ENCODE measurements at places on chromosomes 2 and 18. TPM values are rescaled to one million over a fixed set of nuclear protein-coding genes. Genes with fewer than 3 reads are reported as not detected.
A peak's percentile ranks its signal among the peaks of the same experiment; 100 is the strongest.

GRCh38 chr2:6814312-6814711, 51.4 kb downstream of the CMPK2 start:
- no peak for DNase-seq

DNA sequence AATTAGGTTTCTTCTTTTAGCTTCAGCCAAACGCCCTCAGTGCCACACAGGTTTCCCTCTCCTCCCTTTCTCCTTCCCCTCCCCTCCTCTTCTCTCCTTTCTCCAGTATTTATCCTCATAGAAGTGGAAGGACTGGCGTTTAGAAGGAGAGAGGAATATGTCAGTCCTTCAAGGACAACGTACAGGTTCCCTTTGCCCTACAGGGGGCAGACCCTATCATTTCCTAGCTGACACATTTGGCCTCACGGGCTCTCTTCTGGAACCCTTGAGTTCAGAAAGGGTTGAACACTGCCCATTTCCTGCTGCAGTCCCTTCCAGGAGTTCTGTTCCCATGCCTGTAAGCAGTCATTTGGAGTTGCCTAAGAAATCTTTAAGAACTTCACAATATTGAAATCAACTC, 46.1 kb downstream of the CDCA7 start:
- peak; percentile 9 for DNase-seq

- no peak for DNase-seq
These were observed 446.6 kb downstream of the DSC3 start for GRCh38 chr18:30595942-30596341.

DNA sequence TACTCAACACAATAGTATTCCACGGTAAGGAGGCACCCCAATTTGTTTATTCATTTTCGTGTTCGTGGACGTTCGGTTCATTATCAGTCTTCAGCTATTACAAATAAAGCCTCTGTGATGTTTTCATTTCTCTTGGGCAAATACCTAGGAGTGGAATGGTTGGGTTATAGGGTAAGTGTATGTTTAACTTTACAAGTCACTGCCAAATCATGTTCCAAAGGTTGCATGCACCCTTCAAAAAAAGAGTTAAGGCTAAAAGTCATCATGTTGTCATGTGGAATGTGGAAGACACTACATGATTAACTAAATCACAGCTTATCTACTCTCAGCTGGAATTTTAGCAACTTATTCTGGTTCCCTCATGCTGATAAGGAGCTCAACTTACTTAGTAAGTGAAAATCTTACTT, 15.8 kb downstream of the INO80C start:
- no peak for DNase-seq

- no peak for DNase-seq
These were observed 29.3 kb downstream of the BCL2 start for GRCh38 chr18:63290166-63290820.

DNA sequence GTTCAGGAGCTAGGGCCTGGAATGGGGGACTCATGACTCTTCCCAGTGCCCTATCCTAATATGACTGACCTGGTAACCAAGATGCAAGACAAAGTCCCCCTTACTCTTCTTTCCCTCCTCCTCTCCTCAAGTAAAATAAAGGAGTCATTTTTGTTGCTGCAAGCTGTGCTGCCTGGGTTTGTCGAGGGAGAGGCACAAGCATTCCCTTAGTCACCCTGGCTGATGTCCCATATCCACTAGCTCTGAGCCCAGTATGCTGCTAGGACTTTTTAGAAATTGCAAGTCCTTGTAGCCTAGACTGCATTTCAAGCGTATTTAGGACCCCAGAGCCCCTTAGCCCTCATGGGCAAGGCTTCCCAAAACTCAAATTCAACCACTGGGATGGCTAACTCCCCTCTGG, 338.5 kb upstream of the SETBP1 start:
- no peak for DNase-seq

DNA sequence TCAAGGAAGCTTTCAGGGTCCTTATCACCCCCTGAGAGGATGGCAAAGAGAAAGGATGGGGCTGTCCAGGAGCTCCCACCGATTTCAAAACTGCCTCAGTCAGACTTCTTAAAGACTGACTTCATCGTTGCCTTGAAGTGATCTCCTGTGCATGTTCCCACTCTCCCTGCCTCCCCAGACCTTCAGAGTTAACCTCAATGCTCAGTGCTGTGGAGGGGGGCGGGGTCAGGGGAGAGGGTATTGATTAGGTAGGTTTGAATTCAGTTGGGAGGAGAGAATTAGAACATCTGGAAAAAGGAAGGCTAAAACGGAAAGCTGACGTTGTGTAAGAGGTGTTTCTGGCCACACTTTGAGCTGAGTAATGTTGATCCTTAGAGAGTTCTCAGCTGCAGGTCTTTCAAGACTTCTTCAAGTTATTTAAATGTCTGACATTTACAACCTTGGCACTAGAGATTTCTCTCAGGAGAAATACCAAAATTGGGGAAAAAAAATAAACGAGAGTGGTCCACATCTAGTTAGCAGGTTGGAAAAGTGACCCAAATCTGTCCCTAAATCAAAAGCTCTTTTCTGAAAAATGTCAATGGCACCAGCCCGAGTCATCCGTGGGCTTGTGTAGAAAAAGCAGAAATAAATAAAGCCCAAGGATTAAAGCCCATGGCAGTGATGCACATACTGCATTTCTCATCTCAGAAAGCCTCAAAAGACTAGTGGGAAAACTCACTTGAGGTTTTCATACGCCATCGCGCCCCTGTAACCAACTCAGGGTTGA, 134.7 kb upstream of the EPAS1 start:
- DNase-seq, result no peak

Gene ACMSD
- total RNA-seq, result not detected

DNA sequence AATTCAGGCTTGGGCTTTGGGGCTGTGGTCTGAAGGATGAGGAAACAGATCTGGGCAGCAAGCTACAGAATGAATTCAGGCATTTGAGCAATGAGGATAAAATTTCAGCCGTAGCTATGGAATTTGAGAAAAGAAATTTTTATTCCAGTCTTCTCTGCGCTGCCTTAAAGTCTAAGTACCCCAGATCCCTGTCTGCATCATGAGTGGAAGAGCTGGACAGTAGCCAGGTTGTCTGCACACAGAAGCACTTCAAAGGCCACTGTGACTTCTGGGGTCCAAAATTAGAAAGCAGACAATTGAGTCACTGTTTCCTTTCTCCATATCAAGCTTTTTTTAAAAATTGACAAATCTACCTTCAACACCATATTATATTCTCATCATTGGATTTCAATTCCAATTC, 787.6 kb upstream of the GCFC2 start:
- no peak for DNase-seq

DNA sequence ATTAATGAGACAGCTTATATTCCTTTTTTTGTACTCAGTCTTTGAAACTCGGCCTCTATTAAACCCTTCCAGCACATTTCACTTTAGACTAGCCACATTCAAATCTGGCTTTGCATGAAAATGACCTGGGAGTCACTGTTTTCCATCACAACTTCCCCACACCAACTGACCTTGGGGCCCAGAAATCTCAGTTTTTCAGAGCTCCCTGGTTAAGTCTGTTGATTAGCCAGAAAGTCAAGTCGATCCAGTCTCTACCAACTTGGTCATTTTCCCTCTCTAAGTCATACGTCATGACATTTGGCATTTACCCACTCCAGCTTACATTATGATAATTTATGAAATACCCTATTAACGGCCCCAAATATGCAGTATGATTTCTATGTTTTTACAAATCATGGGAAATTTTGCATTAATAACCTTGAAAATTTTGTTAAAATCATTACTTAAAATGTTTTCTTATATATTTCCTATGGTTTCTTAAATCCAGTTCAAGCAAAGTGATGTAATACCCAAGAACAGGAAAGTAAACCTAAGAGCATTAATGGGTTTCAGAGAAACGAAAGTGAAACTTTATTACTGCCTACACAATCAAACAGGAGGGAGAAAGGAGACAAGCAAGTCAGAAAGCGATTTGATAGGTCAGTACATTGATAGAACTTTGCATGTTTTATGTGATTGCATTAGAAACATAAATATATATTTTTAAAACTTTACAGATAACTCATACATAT, 77.1 kb downstream of the SPATS2L start:
- no peak for DNase-seq

- no peak for DNase-seq
These were observed 103.6 kb upstream of the LYPD6 start for GRCh38 chr2:149226790-149227189.

All from activated naive CD4-positive, alpha-beta T cell treated with anti-CD3 and anti-CD28 coated beads for 36 hours (primary cell).